ENCODE measurements at places on chromosomes 7 and 10.

- DNase-seq = no peak
These were observed 45.3 kb downstream of the CYP17A1 start for GRCh38 chr10:102791754-102792395.

DNA sequence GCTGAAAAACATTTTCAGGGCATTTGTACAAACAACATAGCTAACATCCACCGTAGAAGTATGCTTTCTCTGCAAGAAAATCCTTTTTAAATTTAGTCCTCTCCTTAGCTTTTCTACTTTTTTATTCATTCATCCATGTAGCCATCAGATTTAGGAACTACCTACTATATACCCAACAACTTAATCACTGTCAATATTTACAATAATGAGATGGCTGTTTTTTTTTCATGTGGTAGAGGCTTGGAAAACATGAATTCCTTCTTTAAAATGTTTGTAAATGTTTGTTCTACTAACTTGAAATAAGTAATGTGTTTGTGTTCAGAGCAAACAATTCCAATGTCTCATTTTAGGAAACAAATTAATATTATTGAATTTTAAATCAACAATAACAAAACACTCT is 78.2 kb upstream of the CAV2 start:
- no peak for DNase-seq

DNA sequence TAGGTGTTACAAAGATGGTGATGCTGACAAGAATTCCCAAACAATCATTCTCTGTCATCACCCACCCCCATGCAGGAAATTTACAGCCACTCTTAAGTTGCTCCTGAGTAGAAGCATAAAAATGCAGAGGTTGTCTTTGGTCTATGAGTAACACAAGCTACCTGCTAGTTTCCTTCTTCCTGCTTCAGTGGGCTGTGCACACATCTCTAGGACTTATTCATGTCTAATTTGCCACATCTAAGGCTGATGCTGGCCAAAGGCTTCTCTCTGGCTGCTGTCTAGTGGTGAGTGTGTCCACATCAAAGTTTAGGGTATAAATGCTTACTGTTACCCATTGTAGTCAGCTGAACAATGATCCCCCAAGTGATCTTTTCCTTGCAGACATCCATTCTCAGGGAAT is 662.5 kb downstream of the TYW1 start:
- DNase-seq = no peak

DNA sequence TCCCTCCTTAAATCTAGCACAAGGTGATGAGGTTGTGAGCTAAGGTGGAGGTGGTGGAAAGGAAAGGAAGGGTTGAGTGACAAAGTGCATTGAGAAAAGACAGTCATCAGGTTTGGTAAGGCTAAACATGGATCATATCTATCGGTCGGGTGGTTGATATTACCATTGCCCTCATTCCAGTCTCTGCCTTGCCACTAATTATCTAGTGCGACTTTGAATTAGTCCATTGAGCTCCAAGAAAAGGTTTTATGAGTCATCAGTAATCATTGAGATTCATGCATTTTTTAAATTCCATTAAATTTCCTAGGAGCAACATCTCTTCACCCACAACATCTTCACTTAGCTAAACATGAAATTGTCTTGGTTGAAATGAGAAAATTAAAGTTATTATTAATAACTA is 68.9 kb upstream of the FRMD4A start:
- no peak for DNase-seq

DNA sequence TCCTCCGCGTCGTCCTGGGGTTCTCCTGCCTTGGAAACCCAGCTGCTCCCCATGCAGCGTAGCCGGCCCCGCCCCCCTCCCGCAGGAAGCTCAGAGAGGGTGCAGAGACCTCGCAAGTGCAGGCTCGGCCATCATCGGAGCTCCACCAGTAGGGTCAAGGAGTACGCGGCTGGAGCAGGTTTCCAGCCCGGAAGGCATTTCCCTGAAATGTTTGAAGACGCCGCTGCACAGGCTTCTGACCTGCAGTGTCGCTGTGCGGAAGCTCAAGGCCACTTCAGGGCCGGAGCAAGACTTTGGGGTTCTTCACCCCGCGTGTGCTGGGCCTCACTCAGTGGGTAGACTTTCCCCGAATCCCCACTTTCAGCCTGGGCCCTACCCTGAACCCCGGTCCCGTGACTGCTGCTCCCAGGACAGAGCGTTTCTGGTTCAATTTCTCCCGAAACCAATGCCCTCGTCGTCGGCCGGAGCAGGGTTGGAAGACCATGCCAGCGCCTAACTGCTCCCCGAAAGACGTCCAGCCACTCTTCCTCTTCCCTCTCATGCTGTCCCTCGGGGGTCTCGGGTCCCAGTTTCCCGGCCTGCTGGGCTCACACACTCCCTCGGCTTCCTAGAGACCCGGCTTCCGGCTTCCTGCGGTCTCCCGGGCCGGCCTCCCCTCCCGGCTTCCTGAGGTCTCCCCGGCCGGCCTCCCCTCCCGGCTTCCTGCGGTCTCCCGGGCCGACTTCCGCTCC is 52.1 kb downstream of the INSIG1 start:
- DNase-seq = peak; percentile 26

DNA sequence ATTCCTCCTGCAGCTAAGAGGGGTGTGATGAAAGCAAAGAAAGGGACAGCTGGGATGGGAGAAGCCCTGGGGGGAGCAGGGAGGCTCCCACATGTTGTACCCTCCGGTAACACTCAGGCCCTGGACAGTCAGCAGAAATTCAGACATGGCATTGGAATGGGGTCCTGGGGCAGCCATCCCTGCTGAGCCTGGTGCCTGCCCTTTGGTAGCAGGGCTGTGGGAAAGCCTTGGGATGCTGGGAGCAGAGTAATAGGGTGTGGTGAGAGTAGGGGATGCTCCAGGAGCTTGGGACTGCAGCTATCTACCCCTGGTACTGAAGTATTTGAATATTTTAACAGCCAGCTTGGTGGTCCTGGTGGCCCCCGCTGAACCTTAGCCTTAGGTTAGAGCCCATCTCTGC is 56.8 kb downstream of the FAM241B start:
- no peak for DNase-seq

Data from NCI-H526 (cell line).